Activated CD4-positive, CD25-positive, alpha-beta regulatory T cell treated with anti-CD3 and anti-CD28 coated beads, Interleukin-2, amount 50 U/mL, for 24 hours (primary cell): ENCODE measurements at places on chromosomes 12 and 14.
A peak's percentile ranks its signal among the peaks of the same experiment; 100 is the strongest.

- ATAC-seq, result no peak
Observed at GRCh38 chr12:66044731-66045130, 85.8 kb downstream of the LLPH start.

GRCh38 chr14:99958380-99958779 is 106.8 kb upstream of the EVL start:
- ATAC-seq, result no peak

DNA sequence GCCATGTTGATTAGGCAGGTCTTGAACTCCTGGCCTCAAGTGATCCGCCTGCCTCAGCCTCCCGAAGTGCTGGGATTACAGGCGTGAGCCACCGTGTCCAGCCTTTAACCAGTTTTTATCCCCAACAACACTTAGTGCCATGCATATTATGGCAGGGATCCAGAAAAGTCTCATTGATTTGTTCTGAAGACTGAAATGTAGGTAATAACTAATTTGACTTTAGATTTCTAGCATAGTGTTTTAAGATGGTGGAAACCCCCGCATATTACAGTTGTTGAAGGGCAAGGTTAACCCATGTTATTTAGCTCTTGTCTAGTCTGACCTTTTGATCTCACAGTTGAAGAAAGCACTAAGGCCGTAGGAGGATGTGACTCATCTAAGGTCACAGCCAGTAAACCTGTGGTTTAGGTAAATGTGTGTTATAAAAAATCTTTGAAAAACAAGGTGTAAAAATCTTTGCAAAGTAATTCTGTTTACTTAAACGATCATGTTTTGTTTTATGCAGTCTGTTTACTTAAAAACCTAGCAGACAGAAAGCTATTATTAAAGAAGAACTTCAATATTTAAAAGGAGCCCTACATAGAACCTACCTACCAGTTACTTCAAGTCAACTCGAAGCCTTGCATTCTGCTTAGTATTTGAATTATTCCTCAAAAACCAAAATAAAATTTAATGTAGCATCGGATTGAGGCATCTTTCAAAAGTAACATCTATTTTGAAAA is 24.8 kb downstream of the BICDL1 start:
- ATAC-seq, result peak; percentile 57

DNA sequence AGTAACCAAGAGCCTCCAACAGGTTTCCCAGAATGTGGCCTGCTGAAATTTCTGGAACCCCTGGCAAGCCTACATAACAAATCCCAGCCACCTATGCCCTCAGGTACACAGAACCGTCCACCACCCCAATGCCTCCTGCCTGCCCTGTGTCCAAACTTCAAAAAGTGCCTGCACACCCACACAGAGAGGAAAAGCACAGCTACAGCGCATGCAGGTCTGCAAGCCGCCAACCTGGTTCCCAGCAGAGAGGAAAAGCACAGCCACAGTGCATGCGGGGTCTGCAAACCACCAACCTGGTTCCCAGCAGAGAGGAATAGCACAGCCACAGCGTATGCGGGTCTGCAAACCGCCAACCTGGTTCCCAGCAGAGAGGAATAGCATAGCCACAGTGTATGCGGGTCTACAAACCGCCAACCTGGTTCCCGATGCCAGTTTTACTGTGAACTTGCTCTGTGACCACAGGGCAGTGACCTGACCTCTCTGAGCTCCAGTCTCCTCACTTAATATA is 113.5 kb downstream of the SCARB1 start:
- no peak for ATAC-seq
